Hepatocyte (in vitro differentiated cells): ENCODE measurements at places on chromosomes 12 and 14.

GRCh38 chr12:92335831-92336230 is 190.2 kb upstream of the BTG1 start:
- no peak for DNase-seq

DNA sequence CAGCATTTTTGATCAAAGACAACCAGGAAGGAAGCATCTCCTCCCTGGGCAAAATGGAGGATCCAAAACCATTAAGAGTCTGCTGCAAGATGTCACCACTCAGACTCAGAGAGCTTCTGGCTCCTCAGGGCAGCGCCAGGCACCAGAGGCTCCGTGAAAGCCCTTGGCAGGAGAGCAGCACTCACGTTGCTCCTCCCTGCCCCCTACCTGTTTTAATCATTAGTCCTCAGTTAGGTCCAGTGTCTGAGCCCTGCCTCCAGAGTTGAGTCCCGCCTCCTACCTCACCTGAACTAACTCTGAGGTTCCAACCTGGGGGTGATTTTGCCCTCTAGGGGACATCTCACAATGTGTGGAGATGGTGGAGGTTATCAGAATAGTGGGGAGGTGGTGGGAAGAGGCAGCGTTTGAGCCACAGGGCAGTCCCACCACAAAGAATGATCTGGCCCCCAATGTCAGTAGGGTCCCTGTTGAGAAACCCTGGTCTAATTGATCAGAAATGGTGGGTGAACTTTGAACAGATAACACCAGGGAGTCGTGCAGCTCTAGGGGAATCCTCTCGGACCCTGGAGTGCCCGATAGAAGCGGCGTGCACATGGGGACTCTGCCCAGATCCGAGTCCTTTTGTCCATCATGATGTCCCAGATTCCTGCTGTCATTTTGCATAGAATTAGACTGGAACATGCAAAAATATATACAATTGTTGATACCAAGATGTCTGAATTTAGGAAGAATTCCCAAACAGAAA is 156.7 kb upstream of the DIO3 start:
- no peak for DNase-seq

DNA sequence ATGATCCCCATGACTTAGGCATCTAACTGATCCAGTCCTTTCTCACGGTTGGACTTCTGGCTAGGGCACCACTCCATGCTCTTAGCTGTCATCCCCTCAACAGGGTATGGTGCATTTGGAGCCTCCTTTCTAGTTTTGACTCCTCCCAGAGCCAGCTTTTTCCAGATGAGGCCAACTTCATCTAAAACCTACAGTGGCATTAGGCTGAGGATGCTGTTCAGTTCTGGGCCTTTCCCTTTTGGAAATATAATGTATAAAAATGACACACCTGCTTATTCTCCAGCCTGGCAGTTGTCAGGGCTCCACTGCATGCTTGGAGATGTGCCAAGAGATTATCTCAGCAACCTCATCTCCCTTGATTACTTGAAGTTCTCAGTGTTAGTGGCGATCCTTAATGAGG is 239.7 kb downstream of the EMP1 start:
- no peak for DNase-seq

- no peak for DNase-seq
Observed at GRCh38 chr14:64556526-64556925, 6.8 kb downstream of the PPP1R36 start.

GRCh38 chr12:129193263-129193871 is 340.1 kb downstream of the GLT1D1 start:
- DNase-seq = no peak

GRCh38 chr12:19129486-19130223 is at the start of gene PLEKHA5:
Gene PLEKHA5, plus strand, starts transcription at chr12:19129733. Its CDS starts 67 bp downstream, at chr12:19129800.
- DNase-seq = peak; percentile 91

DNA sequence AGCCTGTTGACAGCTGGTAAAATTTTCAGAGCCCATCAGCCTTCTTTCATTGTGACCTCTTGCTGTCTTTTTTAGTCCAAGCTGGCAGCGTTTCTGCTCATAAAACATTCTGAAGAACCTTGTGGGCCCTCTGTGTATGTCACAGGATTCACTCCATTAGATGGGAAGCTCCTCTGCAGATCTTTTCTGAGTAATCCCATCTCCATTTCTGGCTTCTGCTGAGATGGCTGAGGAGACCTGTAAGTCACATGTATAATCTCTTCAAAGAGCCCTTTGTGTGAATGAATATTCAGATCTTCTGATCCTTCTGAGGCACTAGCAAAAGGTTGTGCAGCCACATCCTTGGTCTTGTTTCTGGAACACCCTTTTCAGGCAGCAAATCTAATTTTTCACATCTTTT is 2.8 kb downstream of the RXYLT1 start:
- DNase-seq = no peak

DNA sequence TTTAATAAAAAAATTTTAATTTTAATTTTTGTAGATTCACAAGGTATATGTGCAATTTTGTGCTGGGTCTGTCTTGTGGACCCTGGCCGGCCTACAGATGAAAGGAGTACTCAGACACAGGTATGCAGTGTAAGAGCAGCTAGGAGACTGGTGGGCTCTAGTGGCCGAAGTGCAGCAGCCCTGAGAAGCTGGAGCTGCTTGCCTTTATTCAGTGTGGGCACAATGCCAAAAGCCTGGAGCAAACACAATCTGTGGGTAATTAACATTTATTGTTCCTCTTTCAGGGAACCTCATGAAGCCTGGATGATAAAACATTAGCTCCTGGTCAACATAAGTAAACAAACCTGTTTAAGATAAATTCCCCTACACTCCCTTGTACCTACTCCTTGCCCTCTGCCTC is 135.7 kb upstream of the SEL1L start:
- DNase-seq = peak; percentile 22

- no peak for DNase-seq
Observed at GRCh38 chr14:94346841-94347240, 23.7 kb upstream of the SERPINA6 start.

DNA sequence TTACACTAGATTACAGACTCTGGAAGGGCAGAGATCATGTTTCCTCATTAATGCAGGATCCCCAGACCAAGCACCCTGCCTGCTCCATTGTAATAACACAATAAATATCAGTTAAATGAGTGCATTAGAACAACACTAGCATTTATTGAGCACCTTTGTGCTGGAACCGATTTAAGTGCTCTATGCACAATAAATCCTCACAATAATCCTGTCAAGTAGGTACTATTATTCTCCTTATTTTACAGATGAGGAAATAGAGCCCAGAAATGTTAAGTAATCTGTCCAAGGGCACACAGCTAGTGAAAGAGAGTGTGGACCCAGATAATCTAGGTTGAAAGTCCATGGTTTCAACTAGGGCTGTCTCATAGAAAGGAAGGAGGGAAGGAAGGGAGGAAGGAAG is 69.8 kb downstream of the MAP1LC3B2 start:
- DNase-seq = no peak

DNA sequence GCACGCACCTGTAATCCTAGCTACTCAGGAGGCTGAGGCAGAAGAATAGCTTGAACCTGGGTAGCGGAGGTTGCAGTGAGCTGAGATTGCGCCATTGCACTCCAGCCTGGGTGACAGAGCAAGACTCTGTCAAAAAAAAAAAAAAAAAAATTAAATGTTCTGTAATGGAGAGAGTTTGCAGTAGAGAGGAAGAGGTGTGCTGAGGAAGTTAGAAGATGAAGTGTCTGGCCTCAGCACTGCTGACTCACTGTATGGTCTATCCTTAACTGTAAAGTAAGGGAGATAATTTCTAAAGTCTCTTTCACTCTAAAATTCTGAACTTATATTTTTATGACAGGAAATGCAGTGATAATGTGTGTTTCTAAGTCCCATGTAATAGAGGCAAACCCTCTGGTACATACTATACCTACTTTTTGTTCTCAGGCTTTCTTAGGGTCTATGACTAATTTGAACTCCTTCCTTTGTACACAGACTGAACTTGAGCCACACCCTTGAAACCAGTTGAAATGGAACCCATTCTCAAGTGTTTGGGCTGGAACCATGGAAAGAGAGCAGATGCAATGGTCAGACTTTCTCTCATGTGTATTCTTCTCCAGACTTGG is 278.1 kb upstream of the FAR2 start:
- DNase-seq = no peak

- DNase-seq = no peak
Observed at GRCh38 chr14:60183741-60184140, 18.5 kb upstream of the DHRS7 start.

DNA sequence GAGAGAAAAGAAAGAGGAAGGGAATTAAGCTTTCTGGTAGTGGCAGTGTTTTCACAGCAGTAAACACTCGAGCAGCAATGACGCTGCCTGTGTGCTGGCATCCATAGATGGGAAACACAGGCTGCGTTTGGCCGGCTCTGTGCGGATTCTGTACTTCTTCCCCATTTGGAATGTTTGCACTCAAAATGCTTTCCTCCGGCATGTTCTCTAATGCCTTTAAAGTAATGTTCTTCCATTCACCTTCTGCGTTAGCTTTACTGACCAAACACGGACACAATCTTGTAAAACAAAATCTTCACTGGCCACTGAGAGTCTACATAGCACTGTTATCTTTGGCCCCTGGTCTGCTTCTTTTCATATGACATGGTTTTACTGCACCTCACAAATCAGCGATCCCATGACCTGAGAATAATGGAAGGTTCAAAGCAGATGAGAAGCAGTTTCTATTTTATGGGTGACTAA is 31.4 kb downstream of the DCP1B start:
- DNase-seq = peak; percentile 54

DNA sequence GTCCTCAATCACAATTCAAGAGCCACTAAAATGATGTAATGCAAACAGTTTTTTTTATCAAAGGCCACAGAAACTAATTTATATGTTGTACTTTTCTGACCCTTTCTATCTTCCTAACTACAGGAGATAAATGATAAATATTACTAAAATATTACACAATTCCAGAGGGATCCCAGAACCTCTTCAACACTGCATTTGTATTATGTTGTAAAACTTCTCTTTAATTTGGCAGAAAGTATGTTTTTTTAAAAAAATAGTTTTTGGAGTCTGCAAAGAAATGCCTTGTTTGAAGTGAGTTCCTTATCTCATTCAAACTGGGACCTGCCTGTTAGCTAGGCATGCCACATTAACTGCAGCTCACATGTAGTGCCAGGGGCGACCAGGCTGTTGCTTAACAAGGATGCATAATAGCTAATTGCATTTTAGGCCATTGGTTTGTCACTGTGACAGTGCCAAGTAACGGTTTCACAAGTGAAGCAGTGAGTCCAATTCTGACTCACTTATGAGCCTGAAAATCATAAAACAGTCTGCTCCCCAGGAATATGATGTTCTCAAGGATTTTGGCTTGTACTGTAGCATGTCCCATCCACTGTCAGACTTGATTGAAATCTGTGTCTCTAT is 266.9 kb downstream of the KTN1 start:
- DNase-seq = no peak

DNA sequence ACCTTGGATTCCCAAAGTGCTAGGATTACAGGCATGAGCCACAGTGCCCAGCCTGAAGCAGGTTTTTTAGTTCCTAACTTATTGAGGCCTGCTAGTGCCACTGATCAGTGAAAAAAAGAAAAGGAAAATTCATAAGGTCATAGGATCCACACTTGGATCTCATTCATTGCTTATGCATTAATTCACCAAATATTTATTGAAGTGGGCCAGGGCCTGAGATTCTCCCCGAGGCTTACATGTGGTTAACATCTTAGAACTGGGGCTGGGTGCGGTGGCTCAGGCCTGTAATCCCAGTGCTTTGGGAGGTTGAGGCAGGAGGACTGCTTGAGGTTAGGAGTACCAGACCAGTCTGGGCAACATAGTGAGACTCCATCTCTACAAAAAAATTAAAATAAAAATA is 29.5 kb upstream of the MAP1LC3B2 start:
- DNase-seq = no peak

DNA sequence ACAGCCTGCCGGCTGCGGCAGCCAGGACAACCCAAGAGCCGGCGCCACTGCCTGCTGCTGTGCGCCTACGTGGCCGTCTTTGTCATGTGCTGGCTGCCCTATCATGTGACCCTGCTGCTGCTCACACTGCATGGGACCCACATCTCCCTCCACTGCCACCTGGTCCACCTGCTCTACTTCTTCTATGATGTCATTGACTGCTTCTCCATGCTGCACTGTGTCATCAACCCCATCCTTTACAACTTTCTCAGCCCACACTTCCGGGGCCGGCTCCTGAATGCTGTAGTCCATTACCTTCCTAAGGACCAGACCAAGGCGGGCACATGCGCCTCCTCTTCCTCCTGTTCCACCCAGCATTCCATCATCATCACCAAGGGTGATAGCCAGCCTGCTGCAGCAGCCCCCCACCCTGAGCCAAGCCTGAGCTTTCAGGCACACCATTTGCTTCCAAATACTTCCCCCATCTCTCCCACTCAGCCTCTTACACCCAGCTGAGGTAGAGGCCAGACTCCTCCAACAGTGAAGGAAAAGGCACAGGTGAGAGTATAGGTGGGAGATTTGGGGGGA is 10.3 kb downstream of the ZBTB39 start:
- no peak for DNase-seq

DNA sequence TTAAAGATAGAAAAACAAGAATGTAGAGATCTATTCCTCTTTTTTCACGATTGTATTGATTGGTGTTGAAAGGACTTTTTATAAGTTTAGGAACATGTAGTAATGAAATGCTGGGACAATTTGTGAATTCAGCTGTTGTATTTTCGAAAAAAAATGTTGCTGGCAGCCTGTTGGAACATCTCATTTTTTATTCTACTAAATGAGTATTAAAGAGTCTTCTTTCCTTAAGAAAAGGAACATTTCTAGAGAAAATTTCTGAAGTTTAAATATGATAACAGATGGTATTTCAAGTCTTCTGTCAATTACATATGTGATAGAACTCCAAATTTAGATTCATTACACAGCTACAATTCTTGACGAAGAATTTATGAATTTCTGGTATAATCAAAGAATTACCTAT is 189.6 kb downstream of the TMEM117 start:
- no peak for DNase-seq

DNA sequence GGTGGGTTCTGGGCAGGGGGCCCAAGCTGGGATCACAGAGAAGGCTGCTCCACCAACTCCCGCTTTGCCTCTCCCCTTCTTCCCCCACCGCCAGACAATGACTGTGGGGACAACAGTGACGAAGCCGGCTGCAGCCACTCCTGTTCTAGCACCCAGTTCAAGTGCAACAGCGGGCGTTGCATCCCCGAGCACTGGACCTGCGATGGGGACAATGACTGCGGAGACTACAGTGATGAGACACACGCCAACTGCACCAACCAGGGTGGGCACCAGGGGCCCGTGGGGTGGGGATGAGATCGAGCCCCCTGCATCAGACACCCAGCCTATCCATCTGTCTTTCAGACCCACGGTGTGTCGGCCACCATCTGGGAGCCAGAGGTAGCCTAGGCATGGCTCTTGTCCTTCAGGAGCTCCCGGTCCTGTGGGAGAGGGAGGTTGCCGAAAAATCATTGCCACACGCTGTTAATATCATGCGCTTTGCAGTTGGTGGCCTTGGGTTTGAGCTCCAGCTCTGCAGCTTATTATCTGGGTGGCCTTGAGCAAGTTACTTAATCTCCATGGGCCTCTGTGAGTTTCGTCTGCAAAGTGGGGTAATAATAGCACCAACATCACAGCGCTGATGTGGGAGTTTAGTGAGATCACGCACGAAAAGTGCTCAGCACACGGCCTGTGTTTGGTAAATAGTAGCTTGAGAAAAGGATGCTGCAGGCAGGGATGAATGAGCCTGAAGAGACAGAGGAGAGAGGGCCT is 21.8 kb upstream of the LRP1-AS start:
- no peak for DNase-seq

GRCh38 chr14:91796617-91797347 is 64.9 kb upstream of the CATSPERB start:
- no peak for DNase-seq
